Germinal center (tissue), 1 donor: ENCODE measurements at places on chromosomes 1 and 21.

GRCh38 chr21:41763398-41763931 is 3.4 kb downstream of the RIPK4 start:
- DNase-seq: no peak

DNA sequence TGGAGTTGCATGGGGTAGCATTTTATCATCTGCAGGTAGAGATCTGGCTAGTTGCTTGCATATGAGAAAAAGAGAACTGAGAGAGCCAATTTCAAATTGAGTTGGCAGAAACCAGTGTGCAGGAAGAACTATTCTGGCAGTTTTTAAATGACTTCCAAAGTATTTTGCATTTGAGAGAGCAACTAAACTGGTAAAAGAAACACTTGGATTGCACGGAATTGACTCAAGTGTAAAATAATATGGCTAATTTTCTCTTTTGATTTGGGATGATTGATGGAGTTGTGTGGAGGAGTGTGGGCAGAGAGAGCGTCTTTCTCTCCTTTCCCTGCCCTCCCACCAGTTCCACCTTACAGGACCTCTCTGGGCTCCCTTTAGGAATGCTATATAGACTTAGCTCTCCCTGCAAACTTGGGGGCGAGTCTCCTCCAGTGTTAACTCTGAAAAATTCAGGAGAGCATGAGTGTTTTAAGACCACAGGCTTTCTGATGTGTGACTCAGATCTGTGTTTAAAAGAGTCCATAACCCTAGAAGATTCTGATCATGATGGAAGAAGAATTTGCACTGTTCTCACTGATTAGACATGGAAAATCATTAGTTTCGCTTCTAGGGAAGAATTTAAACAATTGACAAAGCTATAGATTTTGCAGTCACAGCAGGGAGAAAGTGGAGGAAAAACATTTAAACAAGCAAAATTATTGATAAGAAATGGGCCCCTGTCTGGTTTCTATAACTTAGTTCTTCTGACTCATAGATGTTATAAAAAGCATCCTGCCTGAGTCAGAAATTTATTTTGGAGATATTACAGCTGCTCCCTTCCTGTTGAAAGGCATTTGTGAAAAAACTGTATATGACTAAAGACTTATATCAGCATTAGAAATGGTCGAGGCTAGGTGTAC is 24.9 kb upstream of the CTBS start:
- DNase-seq: no peak

GRCh38 chr1:79262745-79263258 is 256.3 kb upstream of the ADGRL4 start:
- DNase-seq: no peak

GRCh38 chr1:220761688-220762427 is 13.7 kb downstream of the MTARC2 start:
- DNase-seq: no peak

DNA sequence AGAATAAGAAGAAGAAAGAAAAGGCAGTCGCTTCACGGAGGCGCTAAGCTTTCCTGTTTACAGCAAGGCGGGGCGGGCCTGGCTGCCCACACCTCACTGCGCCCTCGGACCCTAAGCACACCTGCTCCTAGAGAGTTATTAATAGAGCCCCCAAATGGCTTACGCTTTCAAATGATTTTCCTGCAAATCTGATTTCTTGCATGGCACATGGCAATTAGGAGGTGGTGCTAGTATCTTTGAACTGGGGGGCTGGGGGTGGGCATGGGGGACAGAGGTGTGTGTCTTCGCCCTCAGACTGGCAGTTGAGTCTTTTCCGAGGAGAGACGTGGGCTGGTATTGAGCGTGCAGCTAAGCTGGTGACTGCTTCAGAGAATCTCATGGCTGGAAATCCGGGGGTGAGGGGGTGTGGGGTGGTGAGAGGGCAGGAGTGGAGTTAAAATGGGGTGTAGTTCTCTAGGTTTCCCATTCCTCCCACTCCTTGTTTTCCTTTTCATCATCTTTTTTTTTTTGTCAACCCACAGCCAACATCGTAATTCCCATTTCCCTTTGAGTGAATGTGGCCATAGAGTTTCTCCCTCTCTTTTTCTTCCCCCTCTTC is 1.3 kb downstream of the S1PR1 start:
- peak; percentile 48 for DNase-seq

DNA sequence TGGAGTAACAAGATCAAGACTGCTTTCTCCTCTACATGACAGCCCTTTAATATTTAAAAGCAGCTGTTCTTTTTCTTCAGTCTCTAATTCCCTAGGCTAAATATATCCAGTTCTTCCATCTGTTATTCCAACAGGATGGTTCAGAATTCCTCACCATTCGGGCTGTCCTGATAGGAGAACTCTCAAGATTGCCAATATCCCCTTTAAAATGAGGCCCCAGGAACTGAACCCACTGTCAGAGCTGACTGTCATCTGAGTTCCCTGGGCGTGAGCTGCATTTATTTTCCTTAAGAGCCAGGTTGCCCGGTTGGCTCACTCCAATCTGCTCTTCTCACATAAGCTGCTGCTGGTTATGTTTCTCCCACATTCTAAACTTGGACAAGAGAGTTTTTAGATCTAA is 177.6 kb downstream of the MIS18A start:
- no peak for DNase-seq

DNA sequence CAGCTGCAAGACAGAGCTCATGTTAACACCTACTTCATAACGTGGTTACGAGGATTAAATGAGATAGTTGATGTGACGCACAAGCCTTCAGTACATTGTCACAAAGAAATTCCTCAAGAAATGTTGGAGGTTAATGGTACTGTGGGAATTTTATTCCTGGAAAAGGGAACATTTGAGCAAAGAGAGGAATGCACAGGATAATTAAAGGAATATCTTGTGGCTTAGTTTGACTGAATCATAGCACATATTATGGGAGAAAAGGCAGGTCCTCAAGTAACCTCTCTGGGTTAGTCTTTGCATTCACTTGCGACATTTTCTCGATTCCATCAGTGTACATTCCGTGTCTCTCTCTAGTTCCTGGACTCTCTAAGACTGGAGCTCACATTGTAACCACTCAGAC is 300.2 kb upstream of the DUSP10 start:
- no peak for DNase-seq

- no peak for DNase-seq
These were observed 2.2 kb downstream of the CLEC20A start for GRCh38 chr1:178494569-178494971.

GRCh38 chr1:214146523-214146922 is 134.4 kb upstream of the SMYD2 start:
- no peak for DNase-seq

DNA sequence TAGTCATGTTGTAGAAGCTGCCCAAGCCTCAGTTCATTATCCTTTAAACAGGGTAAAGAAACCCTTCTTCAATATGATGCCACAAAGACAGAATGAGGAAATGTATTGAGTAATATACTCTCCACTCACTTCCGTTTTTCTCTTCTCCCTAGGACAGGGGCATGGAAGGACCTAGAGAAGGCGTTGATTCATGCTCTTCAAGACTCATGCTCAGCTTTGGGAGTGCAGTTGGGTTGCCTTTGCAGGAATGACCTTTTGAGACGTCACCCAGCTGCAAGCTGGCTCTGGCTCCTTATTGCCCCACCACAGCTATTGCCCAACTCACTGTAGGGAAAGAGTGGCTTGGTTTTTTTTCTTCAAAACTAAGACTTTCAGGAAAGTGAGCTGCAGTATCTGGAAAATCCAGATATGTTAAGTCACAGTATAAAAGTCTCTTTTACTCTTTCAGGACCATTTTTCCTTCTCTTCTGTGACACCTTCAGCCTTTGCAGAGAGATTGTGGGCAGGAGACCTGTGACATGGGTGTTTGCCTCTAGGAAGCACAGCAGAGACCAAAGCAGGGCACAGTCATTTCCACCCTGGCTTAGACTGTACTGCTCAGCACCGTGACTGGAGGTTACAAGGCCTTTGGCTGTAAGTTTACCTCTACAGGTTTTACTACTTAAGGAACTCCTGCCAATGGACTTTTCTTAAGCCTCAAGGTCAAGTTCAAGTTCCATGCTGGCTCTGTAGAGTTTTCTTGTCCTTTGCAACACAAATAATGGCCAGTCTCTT is 39.5 kb downstream of the XCL2 start:
- no peak for DNase-seq

GRCh38 chr1:71088645-71089287 is 7.9 kb upstream of the ZRANB2 start:
- no peak for DNase-seq

GRCh38 chr21:36522219-36522808 is 42.4 kb upstream of the CLDN14 start:
- DNase-seq: no peak

- DNase-seq: no peak
These were observed 7.6 kb upstream of the GBP4 start for GRCh38 chr1:89206373-89206772.

- no peak for DNase-seq
These were observed 23.4 kb downstream of the CAPZA1 start for GRCh38 chr1:112643080-112643479.

- no peak for DNase-seq
These were observed 42.2 kb downstream of the RAP1GAP start for GRCh38 chr1:21626921-21627339.

DNA sequence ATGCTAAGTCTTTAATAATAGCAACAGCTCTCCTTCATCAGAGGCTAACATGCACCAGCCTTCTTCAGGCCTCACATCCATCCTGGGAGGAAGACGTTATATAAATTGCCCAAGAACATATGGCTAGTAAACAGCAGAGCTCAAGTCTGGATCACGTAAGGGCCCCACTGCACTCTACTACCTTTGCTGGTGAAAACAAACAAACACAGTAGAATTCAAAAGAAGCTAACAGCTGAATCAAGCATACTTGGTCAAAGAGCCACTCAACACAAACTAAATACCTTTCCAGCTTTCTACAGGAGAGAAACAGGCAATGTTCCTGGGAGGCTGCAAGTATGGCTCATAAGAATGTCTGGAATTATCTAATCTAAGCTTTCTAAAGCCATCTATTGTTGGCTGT is 66.0 kb downstream of the WLS start:
- no peak for DNase-seq

GRCh38 chr1:8563944-8564537 is 246.1 kb downstream of the SLC45A1 start:
- no peak for DNase-seq

DNA sequence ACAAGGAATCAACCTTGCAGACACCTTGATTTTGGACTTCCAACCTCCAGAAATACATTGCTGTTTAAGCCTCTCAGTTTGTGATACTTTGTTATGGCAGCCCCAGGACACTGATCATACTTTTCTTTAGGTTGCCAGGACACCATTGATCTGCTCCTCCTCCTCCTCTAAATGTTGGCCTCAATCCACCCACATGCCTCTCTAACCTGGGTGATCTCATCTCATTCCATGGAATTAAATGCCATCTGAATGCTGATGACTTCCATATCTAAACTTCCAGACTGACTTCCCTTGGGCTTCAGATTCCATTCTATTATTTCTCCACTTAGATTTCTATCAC is 7.4 kb upstream of the PPP1R15B start:
- DNase-seq: no peak

GRCh38 chr1:171919891-171920887 is 78.9 kb downstream of the DNM3 start:
- no peak for DNase-seq

DNA sequence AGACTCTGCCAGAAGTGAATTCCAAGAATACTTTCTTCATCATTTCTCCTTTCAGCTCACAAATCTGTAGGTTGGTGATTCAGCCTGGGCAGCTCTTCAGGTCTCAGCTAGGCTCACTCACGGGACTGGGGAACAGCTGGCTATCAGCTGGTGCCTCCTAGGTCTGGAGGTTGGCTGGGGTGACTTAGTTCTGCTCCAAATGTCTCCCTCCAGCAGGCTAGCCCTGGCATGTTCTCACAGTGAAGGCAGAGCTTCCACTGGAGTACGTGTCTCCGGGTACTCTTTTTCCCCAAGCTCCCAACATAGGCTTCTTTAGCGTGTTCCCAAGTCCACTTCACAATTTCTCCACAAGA is 12.5 kb upstream of the VAMP4 start:
- no peak for DNase-seq
